ENCODE measurements at places on chromosomes 16 and 17.

DNA sequence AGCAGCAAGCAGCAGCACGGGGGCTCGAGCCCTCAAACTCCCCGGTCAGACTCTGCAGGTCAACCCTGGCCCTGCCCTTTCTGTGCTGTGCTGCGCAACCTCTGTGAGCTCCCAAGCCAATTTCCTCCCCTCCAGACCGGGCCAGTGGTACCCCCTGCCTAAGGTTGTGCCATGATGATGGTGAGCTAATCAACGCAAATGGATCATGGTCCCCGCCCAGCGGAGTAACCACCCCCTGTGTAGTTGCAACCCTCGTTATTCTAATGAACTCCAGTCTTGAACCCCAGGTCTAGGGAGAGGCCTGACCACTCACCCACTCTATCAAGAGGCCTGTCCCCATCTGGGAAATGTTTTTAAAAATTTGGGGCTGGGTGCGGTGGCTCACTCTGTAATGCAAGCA, 201.8 kb upstream of the FOXF1 start:
- DNase-seq: no peak

- no peak for DNase-seq
These were observed 12.7 kb downstream of the KRT12 start for GRCh38 chr17:40854175-40854814.

DNA sequence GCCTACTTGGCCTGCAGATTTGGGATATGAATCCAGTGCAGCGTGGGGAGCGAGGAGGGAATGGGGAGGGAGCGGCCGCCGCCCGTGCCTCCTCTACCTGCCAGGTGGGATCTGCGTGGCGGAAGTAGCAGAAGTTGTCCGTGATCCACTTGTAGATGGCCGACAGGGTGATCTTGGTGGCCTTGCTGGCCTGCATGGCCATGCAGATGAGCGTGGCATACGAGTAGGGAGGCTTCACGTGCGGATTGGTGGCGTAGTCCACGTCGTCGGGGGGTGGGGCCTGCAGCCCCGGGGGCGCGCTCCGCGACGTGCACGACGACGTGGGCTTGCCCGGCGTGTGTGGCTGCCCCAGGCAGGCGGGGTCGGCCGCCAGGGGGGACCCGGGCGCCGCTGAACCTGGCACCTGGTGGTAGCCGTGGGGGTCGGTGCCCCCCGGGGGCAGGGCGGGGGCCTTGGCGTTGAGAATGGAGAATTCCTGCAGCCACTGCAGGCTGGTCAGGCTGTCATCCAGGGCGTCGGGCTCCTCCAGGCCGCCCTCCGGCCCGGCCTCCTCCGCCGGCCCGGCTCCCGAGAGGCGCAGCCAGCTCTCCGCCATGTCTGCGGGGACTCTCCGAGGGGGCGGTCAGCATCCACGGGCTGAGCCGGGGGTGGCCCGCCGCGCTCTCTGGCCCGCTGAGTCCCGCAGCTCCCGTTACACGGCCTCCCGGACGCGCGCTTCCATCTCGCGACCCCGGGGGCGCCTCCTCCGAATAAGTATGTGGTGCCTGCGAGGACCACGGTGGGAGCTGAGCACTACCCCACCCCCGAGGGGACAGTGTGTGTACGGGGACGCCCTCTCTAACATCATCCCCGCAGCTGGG, 1.0 kb downstream of the FOXJ1 start:
- peak; percentile 49 for DNase-seq

GRCh38 chr16:83310816-83311215, 497.0 kb upstream of the HSBP1 start:
- DNase-seq: no peak

GRCh38 chr17:7856011-7856810, 1.1 kb downstream of the NAA38 start:
- DNase-seq: peak; percentile 66

- DNase-seq: no peak
These were observed 42.5 kb downstream of the GOSR1 start for GRCh38 chr17:30519707-30520106.

- DNase-seq: no peak
These were observed 13.5 kb upstream of the EFCAB13 start for GRCh38 chr17:47310186-47310733.

DNA sequence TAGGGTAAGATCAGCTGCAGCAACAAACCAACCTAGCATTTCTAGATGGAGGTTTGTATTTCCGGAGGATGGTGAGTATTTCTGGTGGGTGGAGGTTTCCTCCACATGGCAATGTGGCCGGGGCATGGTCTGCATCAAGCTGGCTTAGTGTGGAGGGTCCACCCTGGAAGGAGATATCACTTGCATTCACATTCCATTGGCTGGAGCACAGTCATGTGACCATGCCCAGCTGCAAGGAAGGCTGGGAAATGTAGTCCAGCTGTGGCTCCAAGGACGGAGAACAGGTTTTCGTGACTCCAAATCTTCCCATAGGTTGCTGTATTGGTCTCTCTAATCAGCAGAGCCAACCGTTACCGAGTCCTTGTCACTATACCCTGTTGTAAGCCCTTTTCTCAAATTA, 68.7 kb downstream of the RAI1 start:
- peak; percentile 73 for DNase-seq

GRCh38 chr16:9778849-9779248, 403.4 kb downstream of the GRIN2A start:
- no peak for DNase-seq

DNA sequence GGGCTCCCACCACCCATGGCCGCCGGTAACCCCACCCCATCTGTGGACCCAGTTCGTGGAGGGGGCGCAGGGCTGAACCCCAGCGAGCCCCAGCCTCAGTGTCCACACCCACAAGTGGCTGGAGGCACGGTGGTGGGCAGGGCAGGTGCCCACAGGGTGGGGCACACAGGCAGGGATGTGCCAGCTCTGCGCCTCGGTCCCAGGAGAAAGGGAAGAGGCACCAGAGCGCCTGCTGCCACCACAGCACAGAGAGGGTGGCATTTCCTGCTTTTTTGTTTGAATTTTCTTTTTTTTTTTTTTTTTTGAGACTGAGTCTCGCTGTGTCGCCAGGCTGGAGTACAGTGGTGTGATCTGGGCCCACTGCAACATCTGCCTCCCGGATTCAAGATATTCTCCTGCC, 19.0 kb downstream of the ZFPM1 start:
- no peak for DNase-seq

- no peak for DNase-seq
These were observed 197.6 kb downstream of the CDH13 start for GRCh38 chr16:82824408-82824807.

DNA sequence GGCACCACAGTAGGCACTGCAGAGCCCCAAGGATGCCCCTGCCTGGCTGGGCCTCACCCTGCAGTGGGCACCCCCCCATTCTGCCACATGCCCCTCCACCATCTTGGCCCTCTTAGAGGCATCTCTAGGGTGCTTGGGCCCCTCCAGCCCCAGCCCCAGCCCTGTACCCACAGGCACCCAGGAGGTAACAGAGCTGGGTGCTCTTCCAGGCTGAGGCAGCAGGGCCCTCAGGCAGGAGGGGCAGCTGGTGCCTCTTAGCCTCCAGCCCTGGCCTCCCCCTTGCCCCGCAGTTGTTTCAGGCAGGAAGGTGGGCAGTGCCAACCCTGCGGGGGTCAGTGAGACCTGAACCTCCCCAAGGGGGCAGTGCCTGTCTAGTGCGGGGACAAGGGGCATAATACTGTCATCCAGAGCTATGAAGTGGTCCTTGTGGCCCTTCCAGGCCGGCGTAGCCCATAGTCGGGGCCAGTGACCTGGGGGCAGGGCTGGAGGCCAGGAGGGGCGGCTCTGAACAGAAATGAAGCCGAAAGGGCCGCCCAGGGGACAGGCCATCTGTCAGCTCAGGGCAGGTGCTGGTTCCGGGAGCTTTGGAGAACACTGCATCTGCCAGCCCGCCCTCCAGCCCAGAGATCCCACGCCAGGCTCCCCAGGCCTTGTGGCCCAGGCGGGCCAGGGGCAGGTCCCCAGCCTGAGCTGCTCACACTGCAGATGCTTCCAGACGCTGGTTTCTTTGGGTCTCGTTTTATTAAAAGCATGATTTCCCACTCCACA, 4.9 kb upstream of the AATK start:
- DNase-seq: no peak

- no peak for DNase-seq
These were observed 842 bp upstream of the TEDC2 start for GRCh38 chr16:2458887-2459646.

GRCh38 chr17:69796078-69796477, 278.9 kb upstream of the KCNJ16 start:
- DNase-seq: no peak

DNA sequence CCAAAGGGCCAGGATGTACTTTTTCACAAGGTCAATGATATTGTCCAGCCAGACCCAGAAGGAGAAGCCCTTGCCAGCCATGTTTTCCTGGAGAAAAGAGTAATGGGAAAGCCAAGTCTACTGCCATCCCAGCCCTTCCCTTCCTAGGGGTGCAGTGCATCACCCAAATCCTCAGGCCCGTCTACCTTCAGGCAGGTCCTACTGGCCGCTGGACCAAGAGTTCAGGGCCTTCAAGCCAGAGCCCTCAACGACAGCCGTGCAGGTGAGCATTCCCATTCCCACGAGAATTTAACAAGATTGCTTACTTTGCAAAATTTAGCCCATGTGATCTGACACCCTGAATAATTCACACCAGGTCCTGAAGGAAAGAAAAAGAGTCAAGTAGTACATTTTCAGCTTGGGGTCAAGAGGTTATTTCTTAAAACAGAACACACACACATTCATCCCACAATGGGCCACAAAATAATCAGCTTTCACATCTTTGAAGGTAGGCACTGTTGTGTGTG, 35.0 kb downstream of the STAT5A start:
- no peak for DNase-seq

DNA sequence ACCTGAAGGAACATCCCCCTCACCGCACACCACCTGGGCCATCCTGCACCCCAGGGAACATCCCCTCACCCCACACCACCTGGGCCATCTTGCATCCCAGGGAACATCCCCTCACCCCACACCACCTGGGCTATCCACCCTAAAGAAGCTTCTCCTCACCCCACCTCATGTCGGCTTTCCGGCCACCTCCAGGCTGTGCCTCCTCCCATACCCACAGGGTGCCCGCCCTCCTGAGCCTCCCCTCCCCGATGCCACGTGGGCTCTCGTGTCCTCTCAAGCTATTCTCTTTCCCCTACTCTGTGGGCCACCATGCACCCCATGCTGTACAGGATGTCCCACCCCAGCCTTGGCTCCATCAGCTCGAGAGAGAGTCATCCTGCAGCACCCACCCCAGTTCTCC, 18.0 kb downstream of the MYLK3 start:
- DNase-seq: no peak

- DNase-seq: no peak
These were observed 1.1 kb downstream of the FOXL1 start for GRCh38 chr16:86579268-86580062.

GRCh38 chr16:12583237-12583897, 220.3 kb downstream of the CPPED1 start:
- DNase-seq: no peak

GRCh38 chr16:3610698-3611145, 684 bp downstream of the SLX4 start:
- DNase-seq: no peak

GRCh38 chr17:59402760-59403159, 71.3 kb downstream of the YPEL2 start:
- DNase-seq: no peak

DNA sequence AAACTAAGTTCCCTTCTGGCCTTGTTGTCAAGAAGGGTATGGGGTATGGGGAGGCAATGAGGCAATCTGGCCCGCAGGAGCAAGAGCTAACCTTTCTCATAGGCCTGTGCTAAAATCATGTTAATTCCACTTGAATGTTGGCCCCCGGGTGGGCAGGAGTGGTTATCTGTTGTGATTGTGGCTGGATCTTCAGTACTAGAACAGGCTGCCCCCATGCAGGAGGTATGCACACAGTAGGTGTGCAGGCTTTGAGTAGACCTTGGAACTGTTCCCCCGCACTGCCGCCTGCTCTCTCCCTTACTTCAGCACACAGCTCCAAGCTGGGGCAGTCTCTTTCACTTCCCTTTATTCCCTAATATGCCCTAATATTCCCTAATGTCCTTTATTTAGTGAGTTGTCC, 52.4 kb upstream of the TANGO6 start:
- no peak for DNase-seq

Measured in CD4-positive, alpha-beta T cell treated with Interleukin-4 for 1 hour (primary cell).